ENCODE measurements at places on chromosomes 2 and 18.

DNA sequence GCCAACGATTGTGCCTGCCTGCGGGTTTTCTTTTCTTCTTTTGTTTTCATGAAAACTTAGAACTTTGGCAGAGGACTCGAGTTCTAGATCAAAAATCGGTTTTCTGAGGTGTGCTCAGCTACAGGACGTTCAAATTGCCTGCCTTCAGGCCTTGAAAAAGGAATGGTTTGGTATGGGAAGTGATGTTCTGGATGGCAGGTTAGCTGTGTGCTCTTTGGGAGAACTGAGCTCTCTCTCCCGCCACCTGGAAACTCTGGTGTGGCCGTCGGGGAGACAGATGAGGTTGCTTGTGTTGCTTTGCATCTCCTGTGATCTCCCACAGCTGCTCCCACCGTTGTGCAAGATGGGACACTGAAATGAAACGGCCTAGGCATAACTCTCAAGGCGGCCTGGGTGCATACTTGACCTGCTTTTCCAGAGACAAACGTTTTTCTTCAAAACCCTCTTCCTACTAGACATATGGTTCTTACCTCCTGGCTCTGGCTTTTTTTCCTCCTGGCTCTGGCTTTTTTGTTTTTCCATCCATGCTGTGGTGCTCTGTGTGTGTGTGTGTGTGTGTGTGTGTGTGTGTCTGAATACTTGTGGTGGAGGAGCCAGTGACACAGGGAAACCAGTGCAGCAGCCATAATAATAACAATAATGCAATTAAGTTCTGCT, 2.0 kb downstream of the FMNL2 start:
- no peak for DNase-seq

DNA sequence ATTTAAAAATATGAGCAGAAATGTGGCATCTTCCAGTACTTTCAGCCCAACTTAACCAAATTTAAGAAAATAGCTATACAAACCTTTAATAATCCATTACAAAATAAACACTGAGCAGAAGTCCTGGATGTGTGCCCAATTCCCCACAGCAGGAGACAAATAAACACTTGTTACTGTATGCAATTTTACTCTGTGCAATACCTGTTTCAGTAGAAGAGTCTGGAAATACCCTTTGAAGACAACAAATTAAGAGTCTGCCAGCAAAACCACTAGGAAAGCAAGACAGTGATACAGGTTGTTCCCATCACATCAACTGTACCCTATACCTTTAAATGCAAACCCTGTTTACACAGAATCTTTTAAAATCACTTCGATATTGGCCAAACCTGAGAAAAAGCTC, 41.4 kb upstream of the RNU4ATAC start:
- no peak for DNase-seq

GRCh38 chr2:38515155-38516074, 87.3 kb downstream of the HNRNPLL start:
- DNase-seq = no peak

DNA sequence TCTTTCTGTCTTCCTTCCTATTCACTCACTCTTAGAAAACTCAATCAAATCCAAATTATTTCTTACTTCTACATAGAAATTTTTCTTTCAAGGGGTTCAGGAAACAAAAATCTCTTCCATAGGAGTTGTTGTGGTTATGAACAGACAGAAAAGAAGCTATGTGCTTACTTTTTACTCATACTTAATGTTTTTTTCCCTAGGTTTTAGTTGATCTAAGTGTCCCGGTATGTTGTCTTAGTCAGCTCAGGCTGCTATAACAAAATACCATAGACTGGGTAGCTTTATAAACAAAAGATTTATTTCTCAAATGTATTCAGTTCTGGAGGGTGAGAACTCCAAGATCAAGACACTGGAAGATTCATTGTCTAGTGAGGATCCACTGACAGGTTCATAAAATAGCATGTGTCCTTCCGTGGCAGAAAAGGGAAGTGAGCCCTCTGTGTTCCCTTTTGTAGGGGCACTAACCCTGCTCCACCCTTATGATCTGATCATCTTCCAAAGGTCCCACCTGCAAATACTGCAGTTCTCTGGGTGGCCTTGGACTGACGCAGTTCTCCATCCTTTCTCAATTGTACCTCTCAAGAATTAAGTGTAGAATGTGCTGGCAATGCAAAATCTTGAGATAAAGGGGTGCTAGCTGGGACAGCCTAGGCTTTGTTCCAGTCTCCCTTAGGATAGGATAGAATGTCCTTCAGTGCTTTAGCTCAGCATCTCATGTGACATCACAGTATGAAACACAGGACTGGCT, 14.4 kb upstream of the VRK2 start:
- DNase-seq = no peak

DNA sequence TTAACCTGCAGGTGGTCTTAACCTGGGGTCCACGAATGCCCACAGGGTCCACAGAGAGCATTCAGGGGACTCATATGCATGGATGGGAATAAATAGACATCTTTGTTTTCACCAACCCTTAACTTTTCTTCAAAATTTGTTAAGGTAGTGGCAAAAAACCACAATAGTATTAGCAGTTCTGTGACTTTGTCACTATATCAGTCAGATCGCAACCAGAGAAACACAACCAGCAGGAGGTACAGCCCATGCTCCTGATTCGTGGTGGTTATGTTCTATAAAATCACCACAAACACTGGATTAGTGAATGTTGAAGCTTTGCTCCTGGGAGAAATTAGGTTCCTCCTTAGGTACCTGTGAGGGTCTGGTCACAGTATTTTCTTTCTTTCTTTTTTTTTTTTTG, 31.6 kb downstream of the B3GNT7 start:
- no peak for DNase-seq

DNA sequence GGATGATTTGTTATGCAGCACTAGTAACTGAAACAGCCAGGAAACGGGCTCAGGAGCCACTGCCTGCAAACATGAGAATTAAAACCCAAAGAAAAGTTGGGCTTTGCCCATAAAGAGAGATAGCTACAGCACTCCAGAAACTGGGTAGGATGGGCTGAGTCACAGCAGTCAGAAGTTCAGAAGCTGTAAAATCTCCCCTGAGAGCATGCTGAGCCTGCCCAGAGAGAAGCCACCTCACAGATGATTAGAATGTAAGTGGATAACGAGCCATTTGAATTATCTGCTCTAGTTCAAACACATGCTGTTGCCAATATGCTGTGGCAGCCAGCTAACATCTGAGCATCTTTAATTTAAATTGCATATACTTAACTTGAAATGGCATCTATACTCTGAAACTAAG, 388.1 kb upstream of the ACVR2A start:
- DNase-seq = no peak

DNA sequence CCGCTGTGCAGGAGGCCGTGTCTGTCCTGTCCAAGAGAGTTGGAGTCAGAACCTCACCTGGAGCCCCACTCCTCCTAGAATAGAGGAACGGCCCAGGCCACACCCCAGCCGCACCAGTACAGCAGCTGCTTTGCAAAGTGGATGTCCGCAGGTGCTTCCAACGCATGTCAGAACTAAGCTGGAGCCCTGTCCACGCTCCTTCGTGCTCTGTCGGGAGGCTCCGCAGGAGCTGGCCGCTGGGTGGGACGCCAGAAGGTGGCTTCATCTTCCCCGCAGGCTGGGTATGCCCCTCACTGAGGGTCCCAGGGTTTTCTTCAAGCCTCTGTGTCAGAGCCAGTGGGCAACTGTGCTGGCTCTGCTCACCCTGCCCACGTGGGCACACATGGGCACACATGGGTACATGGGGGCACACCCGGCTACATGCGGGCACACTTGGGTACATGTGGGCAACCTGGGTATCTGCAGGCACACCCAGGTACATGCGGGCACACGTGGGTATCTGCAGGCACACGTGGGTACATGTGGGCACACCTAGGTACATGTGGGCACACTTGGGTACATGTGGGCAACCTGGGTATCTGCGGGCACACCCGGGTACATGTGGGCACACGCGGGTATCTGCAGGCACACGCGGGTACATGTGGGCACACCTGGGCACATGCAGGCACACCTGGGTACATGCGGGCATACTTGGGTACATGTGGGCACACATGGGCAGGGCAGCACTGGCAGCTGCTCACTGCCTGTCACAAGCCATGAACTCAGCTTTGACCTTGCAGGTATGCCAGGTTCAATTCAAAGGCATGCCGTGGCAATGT, 67.1 kb upstream of the CTDP1 start:
- DNase-seq = no peak

DNA sequence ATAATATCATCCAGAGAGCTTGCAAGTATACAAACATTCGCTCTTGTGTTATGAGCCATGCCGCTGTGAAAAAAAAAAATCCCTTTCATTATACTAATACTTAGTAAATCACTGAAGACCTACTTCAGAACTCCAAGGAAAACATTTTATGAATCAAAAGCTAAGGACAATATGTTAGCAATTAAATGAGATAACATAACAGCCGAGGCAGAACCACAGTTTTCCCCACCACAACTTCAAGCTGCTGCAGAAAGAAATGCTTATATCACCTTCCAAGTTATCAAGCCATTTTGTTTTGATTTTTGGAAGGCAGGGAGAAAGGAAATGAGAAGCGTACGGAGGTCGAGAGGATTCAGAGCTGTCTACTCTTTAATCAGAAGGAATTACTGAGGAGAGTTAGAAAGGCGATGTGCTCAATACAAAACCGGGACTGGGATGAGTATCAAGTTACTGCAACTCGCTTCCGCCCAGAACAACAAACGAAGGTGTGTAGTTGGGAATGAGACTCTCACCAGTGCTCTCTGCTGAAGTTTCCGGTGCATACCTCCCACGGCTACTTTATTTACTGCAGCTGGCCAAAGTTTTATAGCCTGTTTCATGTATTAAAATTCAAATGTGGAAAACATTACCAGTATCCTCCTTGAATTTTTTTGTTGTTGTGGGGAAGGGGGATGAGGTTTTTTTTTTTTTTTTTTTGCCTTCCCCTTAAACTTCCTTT, 292.2 kb upstream of the CCDC68 start:
- DNase-seq = no peak

DNA sequence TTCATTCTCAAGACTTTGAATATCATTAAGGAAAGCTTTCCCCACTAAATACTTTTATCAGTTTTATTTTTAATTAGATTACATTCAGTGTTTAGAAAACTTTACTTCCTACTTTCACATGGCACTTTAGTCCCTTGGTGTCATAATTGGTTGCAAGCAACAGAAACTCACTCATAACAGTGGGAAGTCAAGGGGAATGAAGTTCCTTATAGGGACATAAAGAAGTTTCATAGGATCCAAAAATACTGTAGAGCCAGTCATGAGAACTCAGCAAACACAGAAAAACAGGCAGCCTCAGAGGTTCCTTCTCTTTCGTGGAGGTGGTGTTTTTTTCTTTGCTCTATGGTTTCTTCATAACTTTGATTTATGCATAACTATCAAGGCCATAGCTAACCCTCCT, 809.0 kb downstream of the BCL11A start:
- DNase-seq = no peak

GRCh38 chr18:78962098-78962497, 17.5 kb upstream of the SALL3 start:
- DNase-seq = no peak

DNA sequence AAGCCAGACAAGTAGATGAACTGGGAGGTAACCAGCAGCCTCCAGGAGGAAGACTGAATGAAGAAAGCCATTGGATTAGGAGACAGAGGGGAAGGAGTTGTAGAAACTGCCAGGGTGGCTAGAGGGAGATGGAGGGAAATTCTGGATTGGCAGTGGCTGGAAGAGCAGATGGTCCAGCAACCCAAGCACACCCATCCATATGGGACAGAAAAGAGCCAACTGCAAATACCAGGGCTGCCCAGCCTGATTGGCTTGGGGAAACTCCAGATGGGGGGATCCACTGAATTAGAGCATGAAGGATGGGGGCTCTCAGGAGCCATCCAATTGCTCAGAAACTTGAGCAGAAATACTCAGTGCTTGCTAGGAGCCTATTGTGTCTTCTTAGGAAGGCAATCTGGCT, 173.5 kb upstream of the EPB41L3 start:
- DNase-seq = no peak

DNA sequence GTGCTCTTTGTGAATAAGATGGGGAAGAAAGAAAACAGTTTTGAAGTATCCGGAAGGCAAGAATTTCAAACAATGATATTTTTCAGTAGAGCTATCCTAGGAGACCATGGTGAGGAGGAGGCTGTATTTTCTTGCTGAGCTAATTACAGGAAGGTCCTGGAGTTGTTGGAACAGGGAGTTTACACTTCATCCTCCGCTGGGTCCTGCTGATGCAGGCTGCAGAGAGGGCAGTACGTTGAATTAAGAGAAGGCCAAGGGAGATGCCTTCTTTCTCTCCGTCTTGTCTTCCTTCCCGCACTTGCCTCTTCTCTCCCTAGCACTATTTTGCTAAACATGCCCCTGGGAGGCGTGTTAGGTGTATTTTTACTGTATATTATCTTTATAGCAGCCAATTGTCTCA, 60.0 kb upstream of the EDAR start:
- no peak for DNase-seq

- DNase-seq = no peak
Observed at GRCh38 chr2:95382686-95383634, 19.5 kb upstream of the FAHD2A start.

GRCh38 chr2:145288650-145289496, 769.0 kb upstream of the ZEB2 start:
- no peak for DNase-seq

DNA sequence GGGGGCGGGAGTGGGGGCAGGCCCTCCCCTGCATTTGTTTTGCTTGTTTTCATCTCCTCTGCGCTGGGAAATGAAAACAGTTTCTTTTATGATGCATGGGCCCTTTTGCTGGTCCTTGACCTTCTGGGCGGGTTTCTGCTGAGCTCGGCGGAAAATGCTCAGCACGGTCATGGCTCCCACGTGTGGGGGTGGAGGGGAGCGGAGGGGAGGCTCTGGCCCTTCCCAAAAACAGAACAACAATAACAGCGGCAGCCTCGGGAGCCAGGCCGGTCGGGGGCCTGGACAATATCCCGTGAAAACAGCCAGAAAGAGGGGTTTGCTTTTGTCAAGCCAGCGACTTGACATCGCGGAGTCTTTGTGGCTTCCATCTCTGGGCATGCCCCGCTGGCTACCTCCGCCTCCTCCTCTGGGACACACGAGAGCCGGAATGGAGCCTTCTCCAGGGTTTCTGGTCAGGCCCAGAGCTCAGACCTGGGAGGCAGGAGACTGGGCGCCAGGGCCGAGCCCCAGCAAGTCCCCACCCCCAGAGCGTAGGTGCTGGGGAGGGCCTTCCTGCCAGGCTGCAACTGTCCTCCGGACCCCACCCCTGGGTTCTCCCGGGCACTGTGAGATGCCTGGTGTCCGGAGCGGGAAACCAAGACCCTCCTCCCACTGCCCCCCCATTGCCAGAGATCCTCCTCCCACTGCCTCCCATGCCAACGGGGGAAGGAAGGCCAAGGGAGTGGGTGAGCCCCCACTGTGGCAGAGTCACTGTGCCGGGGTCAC, 35.9 kb upstream of the SNED1 start:
- DNase-seq = no peak

Measured in T-cell (primary cell).